ENCODE measurements at places on chromosomes 1 and 21. TPM values are rescaled to one million over a fixed set of nuclear protein-coding genes. Genes with fewer than 3 reads are reported as not detected.
A peak's percentile ranks its signal among the peaks of the same experiment; 100 is the strongest.

The AUNIP gene
- total RNA-seq = 10.6 TPM

The ARTN gene
- 0.25 TPM for total RNA-seq

GRCh38 chr1:234730770-234731568 is 121.0 kb upstream of the IRF2BP2 start:
- no peak for DNase-seq

GRCh38 chr1:47223921-47224675 is 7.9 kb downstream of the TAL1 start:
- DNase-seq = no peak

DNA sequence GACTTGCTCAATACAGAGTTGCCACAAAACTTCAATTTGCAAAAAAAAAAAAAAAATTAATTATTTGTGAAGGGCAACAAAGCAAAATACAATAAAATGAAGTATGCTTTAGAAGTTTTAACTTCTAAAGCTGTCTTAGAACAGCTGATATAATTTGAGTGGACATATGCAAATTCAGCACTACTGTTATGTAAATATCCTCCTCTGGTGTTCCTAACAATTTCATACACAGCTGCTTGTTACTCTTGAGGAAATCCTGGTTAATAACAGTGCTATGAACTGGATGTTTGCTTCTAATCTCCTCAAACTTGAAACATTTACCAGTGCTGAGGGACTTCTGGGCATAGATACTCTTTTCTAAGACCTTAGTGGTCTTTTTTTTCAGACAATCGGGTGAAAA is 69.6 kb upstream of the COL24A1 start:
- DNase-seq = no peak

DNA sequence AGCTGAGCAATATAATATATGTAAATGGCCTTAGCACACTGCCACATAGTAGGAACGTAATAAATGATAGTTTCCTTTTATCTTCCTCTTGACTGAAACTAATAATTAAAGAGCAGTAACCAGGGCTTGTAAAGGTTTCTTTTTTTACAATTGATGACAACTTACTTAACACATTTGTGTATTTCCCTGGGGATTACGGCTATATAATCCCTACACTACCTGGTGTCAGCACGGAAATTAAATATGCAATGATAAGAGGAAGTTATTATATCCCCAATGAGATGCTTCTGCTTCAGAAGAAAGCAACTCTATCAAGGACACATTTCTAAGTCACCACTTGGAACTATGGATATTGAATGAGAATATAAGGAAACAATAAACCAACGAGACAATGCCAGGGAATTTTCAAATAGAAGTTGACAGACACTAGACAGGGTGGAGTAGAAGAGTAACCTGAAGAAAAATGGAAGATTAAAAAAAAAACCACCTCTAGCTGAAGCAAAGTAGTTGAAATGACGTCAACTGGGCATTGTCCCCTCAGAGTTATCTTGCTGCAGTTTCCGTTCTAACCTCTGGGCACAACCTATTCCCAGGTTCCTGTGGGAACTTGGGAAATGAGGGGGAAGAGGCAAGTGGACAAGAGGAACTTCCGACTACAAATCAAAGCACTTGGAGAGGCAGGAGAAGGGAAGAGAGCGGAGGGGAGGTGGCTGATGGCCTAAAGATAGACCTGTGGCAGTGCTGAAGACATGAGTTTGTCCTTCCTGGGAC is 66.5 kb downstream of the PLPP3 start:
- DNase-seq = no peak

DNA sequence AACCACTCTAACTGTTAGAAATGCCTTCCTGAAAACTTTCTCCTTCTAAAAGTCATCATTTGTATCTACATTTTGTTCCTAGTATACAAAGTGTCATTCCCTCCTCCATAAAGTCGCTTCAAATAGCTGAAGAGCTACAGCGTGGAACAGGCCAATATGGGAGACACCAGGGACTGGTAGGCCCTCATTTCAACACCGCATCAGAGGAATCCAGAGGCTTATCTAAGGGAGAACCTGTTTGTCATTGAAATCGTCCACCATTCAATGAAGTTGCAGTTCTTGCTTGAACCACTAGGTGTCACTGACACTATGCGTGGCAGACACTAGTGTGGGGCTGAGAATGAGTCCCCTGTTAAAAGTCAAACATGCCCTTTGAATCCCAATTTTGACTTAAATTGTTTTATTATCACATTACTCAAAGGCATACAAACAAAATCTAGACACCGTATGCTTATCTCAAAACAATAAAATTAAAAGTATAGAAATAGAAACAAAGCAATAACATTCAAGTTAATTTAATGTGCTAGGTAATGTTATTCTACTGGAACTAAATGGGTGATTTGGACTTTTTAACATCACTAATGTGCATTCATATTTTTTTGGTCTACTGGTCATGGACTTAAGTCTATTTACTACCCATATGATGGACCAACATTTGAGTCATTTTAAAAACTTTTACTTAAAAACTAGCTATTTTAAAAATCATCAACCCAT is 182.3 kb downstream of the FCRL5 start:
- DNase-seq = no peak

The PADI3 gene
- total RNA-seq = not detected

GRCh38 chr1:204565617-204566582 is 49.7 kb downstream of the MDM4 start:
- no peak for DNase-seq

- no peak for DNase-seq
These were observed 2.9 kb downstream of the CD1B start for GRCh38 chr1:158328426-158328825.

The KLHL20 gene
- 15.5 TPM for total RNA-seq

GRCh38 chr1:29563092-29563491 is 326.8 kb downstream of the PTPRU start:
- DNase-seq = no peak

- DNase-seq = no peak
These were observed 648.4 kb downstream of the PLA2G4A start for GRCh38 chr1:187477103-187477502.

The KLF17 gene
- total RNA-seq = not detected

DNA sequence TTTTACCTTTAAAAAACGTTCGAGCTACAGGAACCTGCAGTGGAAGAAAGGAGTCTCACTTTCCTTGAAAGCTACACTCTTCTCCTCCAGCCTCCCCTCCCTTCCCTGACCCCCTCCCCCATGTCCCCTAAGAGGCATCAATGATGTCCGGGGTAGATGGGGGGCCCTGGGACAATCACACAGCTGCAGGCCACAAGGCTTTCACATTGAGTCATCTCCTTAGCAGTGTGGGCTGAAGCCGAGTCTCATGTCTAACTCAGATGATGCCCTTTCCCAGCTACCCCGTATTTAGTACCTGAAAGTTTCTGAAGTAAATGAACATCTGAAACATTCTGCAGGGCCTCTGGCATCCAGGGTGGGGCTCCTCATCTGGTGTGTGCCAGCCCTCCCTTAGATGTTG is 6.3 kb upstream of the GPR25 start:
- peak; percentile 62 for DNase-seq

DNA sequence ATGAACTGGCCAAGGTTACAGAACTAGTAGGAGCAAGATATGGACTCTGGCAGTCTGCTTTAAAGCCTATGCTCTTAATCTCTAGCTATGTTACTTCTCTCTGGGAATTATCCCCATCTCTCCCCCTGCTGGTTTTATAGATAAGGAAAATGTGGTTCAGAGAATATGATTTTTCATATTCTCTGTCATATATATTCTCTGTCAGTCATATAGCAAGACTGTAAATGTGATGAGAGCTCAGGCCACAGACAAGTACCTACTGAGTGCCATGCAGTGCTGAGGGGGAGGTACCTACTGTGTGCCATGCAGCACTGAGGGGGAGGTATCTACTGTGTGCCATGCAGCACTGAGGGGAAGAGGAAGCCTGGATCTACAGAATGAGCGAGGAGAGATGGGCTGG is 220.3 kb upstream of the FGGY start:
- no peak for DNase-seq

- DNase-seq = no peak
These were observed 25.3 kb downstream of the SERTAD4 start for GRCh38 chr1:210257698-210258529.

GRCh38 chr1:14136881-14137280 is 436.9 kb downstream of the PRDM2 start:
- no peak for DNase-seq

GRCh38 chr21:44878053-44878982 is 4.8 kb upstream of the PTTG1IP start:
- no peak for DNase-seq

The MROH9 gene
- not detected for total RNA-seq

The GLIS1 gene
- not detected for total RNA-seq

- no peak for DNase-seq
These were observed 31.7 kb upstream of the CD55 start for GRCh38 chr1:207289756-207290155.

DNA sequence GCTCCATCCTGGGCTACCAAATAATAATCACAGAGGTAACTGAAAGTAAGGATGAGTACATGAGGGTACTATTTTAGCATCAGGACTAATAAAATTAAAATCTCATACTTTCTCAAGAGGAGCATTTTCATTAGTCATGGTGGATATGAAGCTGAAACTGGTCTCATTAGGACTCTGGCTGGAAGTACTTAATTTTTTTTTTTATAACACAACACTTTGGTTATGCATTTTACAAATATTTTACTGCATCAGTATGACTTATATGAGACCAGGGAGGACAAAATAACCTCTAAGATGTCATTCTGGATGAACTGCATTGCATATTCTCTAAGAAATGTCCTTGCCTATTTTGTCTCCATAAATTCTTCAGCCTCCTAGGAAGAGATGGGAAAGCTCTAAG is 290.9 kb downstream of the HLX start:
- DNase-seq = no peak

The FGR gene
- total RNA-seq = 0.68 TPM

The GUCA2B gene
- not detected for total RNA-seq

DNA sequence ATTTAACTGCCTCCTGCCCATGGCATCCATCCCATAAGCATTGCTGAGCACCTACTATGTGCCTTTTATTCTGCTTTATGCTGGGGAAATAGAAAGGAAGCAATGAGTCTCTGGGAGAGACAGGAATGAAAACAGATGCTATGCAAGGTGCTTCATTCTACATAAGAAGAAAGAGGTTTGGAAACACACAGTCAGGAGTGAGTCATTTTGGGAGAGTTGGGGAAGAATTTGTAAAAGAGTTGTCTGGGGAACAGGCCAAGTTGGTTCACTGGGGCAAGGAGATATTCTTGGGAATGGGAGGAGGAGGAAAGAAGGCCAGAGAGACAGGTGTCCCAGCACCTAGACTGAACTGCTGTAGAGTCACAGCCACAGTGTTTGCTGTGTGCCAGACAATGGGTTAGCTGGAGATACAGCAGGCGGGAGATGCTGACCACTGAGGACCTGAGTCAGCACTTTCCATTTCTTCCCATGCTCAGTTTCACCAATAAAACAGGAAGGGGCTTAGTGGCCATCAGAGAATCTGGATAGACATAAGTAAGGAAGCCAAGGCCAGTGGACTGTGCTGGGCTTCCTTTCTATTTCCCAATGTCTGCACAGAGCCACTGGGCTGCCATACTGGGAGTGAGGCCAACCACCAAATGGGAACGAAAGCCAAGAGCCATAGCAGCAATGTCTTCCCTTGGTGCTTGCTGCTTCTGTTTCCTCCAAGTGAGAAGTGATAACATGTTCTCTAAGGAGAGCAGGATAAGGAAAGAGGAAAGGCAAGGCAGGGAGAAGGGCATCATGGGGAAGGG is 187.7 kb upstream of the USP24 start:
- no peak for DNase-seq
